Natural killer cell treated with Interleukin-12 subunit alpha and Interleukin-12 subunit beta and Interleukin-15 and Interleukin-18, amount 100 ng/mL, for 72 hours (primary cell): ENCODE measurements at places on chromosomes 5 and 9. TPM values are rescaled to one million over a fixed set of nuclear protein-coding genes. Genes with fewer than 3 reads are reported as not detected.

Gene CFAP77
- not detected for total RNA-seq

GRCh38 chr9:123999661-124000060 lies 11.9 kb upstream of the LHX2 start:
- no peak for DNase-seq

GRCh38 chr5:126055348-126055729 lies 367.9 kb upstream of the GRAMD2B start:
- DNase-seq, result no peak

GRCh38 chr5:31131381-31131891 lies 62.0 kb upstream of the CDH6 start:
- no peak for DNase-seq

Gene CCDC180
- total RNA-seq, result 4.9 TPM

Gene PCDHB10
- total RNA-seq, result not detected

GRCh38 chr5:79802406-79802805 lies 112.8 kb downstream of the CMYA5 start:
- DNase-seq, result no peak

Gene FRMPD1
- not detected for total RNA-seq

- DNase-seq, result peak; percentile 87
These were observed 6.1 kb upstream of the TNIP1 start for GRCh38 chr5:151086905-151087360.

DNA sequence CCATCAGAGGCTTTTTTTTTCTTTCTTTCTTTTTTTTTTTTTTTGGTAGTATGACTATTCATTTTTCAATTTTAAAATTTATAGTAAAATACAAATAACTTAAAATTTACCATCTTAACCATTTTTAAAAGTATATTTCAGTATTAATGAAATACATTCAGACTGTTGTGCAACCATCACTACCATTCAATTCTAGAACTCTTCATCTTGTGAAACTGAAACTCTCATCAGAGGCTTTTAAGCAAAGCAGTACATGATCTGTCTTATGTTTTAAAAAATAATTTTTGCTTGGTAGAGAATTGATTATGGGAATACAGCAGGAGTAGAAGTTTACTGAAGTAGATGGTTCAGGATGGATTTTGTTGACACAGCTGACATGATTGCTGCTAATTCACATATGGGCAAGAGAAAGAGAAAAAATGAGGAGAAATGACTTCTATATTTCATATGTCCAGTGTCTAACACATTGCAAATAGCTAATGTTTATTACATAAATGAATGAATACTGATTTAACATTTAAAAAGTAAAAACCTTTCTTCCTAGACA lies 13.4 kb downstream of the ELOVL7 start:
- DNase-seq, result no peak

Gene CORO2A
- total RNA-seq, result 1.8 TPM

- DNase-seq, result no peak
These were observed 281 bp upstream of the HSD17B4 start for GRCh38 chr5:119452060-119452372.

Gene CDK7
- total RNA-seq, result 37.9 TPM

DNA sequence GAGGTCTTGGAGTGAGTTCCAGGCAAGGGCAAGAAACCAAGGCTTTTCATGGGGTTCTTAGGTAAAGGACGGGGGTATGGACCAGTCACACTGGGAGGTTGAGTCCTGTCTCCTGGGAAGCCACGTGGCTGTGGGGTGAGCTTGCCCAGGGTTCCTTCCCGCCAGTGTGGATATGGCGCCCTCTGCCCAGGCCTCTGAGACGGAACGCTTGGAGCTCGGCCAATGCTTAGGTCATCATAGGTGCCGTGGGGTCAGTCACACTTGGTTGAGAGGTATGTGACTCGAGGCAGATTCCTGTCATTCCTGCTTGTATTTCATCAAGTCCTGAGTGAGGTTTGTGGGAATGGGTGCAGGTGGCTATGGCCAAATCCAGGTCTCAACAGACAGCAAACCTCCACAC lies 46.2 kb downstream of the TENT4A start:
- DNase-seq, result no peak

GRCh38 chr5:131396015-131396414 lies 132.2 kb downstream of the CDC42SE2 start:
- DNase-seq, result no peak

Gene TBCA
- total RNA-seq, result 90.3 TPM

DNA sequence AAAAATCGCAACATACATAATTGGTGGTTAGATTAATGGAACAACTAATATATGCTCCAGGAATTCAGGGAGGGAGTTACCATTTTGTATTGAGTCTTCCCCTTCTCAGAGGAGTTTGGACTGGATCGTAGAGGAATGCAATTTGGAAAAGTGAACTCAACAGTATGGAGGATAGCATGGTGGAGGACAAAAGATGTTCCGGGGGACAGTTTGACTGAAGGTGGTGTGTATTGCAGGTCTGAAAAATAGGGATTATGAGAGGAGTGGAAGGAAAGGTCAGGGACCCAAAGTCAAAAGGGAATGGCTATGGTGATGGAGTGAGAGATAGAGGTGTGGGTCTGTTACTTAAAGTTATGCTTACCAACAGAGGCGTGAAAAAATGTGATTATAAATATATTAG lies 1.5 kb downstream of the DNAJC21 start:
- no peak for DNase-seq

Gene GABRA1
- not detected for total RNA-seq

DNA sequence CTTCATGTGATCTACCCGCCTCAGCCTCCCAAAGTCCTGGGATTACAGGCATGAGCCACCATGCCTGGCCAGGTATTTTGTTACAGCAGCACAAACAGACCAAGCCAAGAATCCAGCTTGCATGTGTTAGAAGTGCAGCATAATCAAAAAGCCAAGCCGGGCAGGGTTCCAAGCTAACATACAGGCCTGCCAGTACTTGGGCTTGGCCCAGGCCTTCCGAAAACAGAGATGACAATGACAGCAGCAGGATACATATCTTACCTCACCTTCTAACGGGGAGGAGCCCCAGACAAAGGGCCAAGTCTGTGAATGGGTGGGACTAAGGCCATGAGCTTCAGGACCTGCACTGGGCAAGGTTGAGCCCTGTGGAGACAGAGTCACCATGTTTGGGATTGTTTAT lies 91.4 kb upstream of the ZNF462 start:
- no peak for DNase-seq

Gene TAF1L
- total RNA-seq, result not detected

- no peak for DNase-seq
These were observed 100.4 kb upstream of the TLE1 start for GRCh38 chr9:81789721-81790120.

Gene TMEM171
- total RNA-seq, result 0.62 TPM

GRCh38 chr5:18652404-18653215 lies 1018.4 kb downstream of the TAF11L14 start:
- DNase-seq, result no peak

Gene NME5
- not detected for total RNA-seq

- DNase-seq, result peak; percentile 5
These were observed 60.3 kb downstream of the UBE2QL1 start for GRCh38 chr5:6508931-6509330.

- no peak for DNase-seq
These were observed 78.3 kb downstream of the PARP8 start for GRCh38 chr5:50744776-50745175.

Gene FAM78A
- 46.2 TPM for total RNA-seq

GRCh38 chr5:59483971-59484472 lies 409.5 kb downstream of the PDE4D start:
- no peak for DNase-seq

Gene GNAQ
- 39.4 TPM for total RNA-seq

Gene SLCO6A1
- total RNA-seq, result not detected

GRCh38 chr5:61397238-61397637 lies 65.2 kb downstream of the ZSWIM6 start:
- DNase-seq, result no peak

- DNase-seq, result no peak
These were observed 92.5 kb downstream of the ROR2 start for GRCh38 chr9:91857291-91858212.

DNA sequence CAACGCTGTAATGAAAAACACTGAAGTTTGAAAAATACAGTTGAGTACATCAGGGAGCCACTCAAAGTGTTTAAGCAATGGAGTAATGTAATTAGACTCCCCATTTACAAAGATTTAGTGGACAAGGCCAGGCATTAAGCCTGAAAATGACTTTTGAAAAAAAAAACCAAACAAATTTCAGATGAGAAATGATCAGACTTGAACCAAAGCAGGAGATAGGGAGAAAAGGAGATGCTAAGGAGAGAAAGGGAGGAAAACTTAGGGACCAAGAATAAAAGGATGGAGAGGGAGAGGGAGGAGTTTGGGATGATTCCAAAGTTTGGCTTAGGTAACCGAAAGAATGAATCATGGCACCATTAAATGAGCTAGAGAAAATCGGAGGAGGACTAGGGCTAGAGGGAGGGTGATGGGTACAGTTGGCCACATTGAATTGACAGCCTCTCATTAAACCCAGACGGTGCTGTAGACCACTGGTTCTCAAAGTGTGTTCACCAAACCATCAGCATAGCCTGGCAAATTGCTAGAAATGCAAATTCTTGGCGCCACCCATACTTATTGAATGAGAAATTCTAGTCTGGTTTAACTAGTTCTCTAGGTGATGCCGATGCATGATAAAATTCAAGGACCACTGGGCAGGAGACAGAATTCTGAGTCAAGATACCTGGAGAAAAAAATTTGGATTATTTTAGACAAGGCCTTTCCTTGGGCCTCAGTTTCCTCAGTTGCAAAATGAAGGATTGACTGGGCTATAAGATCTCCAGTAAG lies 6.2 kb upstream of the CPEB4 start:
- DNase-seq, result no peak

Gene ADRB2
- 4.4 TPM for total RNA-seq

Gene SAXO1
- not detected for total RNA-seq

DNA sequence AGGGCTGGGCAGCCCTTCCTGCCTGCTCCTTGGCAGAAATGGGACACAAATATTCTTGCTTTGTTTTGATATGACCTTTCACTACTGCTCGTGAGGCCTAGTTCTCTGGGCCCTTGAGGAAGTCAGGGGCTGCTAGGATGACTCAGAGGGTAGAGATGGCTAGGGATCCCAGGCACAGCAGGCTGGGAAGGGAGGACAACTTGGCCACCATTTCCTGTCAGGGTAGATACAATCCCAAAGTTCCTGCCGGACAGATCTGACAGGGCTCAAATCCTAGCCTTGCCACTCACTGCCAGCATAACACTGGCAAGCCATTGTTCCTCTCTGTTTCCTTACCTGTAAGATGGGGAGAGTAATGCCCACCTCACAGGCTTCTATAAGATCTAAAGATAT lies 31.7 kb upstream of the MEIKIN start:
- no peak for DNase-seq

Gene FGF1
- not detected for total RNA-seq

DNA sequence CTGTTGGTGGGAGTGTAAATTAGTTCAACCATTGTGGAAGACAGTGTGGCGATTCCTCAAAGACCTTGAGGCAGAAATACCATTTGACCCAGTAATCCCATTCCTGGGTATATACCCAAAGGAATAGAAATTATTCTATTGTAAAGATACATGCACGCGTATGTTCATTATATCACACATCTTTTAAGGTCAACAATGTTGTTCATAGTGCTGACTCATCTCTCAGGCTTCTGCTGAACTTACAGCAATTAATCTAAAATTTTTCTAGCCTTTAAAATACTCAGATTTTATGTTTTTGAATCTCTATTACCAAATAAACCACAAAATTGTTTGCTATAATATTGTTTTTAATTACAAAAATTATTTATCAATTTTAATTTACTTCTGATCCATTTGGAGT lies 38.8 kb upstream of the ZNF618 start:
- DNase-seq, result no peak

- no peak for DNase-seq
These were observed 37.7 kb downstream of the UGT3A2 start for GRCh38 chr5:36028816-36029465.

Gene PCDHAC2
- not detected for total RNA-seq

- no peak for DNase-seq
These were observed 386.1 kb downstream of the ACTL7B start for GRCh38 chr9:108469654-108470053.

Gene KCNV2
- total RNA-seq, result not detected

DNA sequence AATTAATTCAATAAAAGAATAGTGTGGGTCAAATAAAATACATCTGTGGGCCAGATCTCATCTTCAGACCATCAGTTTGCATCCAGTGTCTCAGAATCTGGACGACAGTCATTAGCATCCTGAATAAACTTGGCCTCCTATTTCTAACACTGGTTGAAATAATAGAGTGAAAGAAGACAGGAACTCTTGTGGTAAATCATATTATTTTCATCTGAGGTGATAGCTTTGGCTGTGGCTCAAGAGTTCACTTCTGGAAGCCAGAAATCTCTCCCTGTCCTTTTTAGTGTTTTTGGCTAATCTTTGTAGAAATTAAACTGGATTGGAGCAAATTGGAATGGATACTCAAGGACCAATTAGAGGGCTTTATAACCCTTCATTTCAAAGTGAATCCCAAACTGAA lies 63.4 kb upstream of the HMHB1 start:
- DNase-seq, result no peak

Gene PCDHGA10
- 1.2 TPM for total RNA-seq

Gene LCN15
- total RNA-seq, result not detected

Gene PRDM9
- not detected for total RNA-seq

GRCh38 chr5:13830536-13830935 lies 114.0 kb downstream of the DNAH5 start:
- no peak for DNase-seq

Gene DBH
- not detected for total RNA-seq

Gene CERCAM
- total RNA-seq, result 7.4 TPM

- DNase-seq, result no peak
These were observed 66.3 kb downstream of the MAT2B start for GRCh38 chr5:163571744-163572143.

- DNase-seq, result no peak
These were observed 14.4 kb downstream of the ANKRD33B start for GRCh38 chr5:10578293-10578665.

DNA sequence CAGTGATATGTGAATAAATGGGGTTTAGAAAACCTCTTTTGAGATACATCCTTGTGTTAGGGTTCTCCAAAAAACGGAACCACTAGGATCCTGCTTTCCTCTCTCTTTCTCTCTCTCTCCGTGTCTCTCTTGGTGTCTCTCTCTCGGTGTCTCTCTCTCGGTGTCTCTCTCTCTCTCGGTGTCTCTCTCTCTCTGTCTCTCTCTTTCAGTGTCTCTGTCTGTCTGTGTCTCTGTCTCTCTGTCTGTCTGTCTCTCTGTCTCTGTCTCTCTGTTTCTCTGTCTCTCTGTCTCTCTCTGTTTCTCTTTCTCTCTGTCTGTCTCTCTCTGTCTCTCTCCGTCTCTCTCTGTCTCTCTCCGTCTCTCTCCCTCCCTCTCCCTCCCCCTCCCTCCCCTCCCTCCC lies 7.8 kb upstream of the TEX48 start:
- no peak for DNase-seq

Gene FCN2
- total RNA-seq, result not detected

GRCh38 chr9:134136118-134136995 lies 475 bp downstream of the WDR5 start:
- no peak for DNase-seq
